ENCODE measurements at places on chromosomes 16 and 17. TPM values are rescaled to one million over a fixed set of nuclear protein-coding genes. Genes with fewer than 3 reads are reported as not detected.

OSGIN1 gene
- total RNA-seq, result 0.56 TPM

OR1A1 gene
- not detected for total RNA-seq

GRCh38 chr17:47915776-47916398, 19.9 kb downstream of the SP2 start:
- H3K36me3 ChIP-seq, result peaks cover 34% of the 10 kb centered on the region
- no peaks in the 10 kb centered on the region for H3K4me1 ChIP-seq
- no peaks in the 10 kb centered on the region for H3K27me3 ChIP-seq
- H3K27ac ChIP-seq, result no peak overlapping the region
- no peak overlapping the region for H3K4me3 ChIP-seq
- DNase-seq, result no peak

GRCh38 chr16:893360-893759, 77.4 kb downstream of the LMF1 start:
- no peak overlapping the region for H3K4me3 ChIP-seq
- peaks cover 14% of the 10 kb centered on the region for H3K36me3 ChIP-seq
- no peak for DNase-seq
- H3K27ac ChIP-seq, result no peak overlapping the region
- no peaks in the 10 kb centered on the region for H3K4me1 ChIP-seq

DNA sequence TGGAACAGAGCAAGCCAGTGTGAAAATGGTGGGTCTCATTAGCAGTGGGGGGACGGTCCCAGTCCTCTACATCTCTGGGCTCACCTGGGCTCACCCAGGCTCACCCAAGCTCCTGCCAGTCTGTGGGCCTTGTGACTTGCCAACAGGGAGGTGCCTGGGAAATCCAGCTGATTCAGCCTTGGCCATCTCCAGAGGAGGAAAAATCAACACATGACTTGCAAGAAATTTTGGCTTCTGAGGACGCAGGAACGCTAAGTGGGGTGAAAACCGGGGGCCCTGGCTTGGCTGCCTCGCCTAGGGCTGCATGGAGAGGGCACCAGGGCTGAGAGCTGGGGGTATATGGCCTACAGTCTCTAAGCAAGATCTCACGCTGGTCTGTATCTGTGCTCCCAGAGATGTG, 47.7 kb downstream of the VAC14 start:
- H3K4me3 ChIP-seq, result no peak overlapping the region
- H3K36me3 ChIP-seq, result peaks cover 8% of the 10 kb centered on the region
- no peaks in the 10 kb centered on the region for H3K27me3 ChIP-seq
- peaks cover 4% of the 10 kb centered on the region for H3K4me1 ChIP-seq
- DNase-seq, result no peak

DNA sequence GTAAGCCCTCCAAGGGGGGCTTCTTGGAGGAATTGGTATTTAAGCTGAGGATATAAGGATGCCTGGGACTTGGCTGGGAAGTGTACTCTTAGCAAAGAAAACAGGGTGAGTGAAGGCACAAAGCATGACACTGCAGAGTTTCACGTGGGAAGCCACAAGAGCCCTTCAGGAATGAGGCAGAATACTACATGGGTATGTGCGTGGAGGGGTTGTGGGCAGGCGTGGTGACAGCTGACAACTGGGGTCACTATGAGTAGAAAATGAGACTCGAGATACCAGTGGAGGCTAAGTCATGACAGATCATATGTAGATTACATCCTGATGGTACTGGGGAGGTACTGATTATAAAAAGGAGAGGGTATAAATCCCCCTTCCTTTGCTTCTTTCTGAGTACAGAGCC, 78.1 kb upstream of the XYLT1 start:
- H3K4me1 ChIP-seq, result no peaks in the 10 kb centered on the region
- no peak overlapping the region for H3K4me3 ChIP-seq
- DNase-seq, result no peak
- no peaks in the 10 kb centered on the region for H3K27me3 ChIP-seq
- H3K27ac ChIP-seq, result no peak overlapping the region
- no peaks in the 10 kb centered on the region for H3K36me3 ChIP-seq

YPEL3 gene
- 258 TPM for total RNA-seq

RHBDL1 gene
- total RNA-seq, result 3.6 TPM

DNA sequence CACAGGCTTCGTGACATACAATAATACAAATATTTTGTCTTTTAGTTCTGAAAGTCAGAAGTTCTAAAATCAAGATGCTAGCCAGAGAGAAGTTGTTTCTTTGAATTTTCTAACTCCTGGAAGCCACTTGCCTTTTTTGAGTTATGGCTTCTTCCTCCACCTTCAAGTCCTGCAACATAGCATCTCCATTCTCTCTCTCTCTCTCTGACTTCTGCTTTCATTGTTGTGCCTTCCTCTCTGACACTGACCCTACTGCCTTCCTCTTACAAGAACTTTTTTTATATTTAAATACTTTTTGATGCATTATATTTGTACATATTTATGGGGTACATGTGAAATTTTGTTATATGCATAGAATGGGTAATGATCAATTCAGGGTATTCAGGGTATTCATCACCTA, 205.9 kb downstream of the MAP2K6 start:
- H3K36me3 ChIP-seq, result no peaks in the 10 kb centered on the region
- no peak overlapping the region for H3K4me3 ChIP-seq

GRCh38 chr17:70292366-70292765, 123.0 kb downstream of the KCNJ2 start:
- H3K4me1 ChIP-seq, result no peaks in the 10 kb centered on the region
- H3K27me3 ChIP-seq, result no peaks in the 10 kb centered on the region
- no peak overlapping the region for H3K4me3 ChIP-seq
- no peak overlapping the region for H3K27ac ChIP-seq
- DNase-seq, result no peak
- no peaks in the 10 kb centered on the region for H3K36me3 ChIP-seq

DNA sequence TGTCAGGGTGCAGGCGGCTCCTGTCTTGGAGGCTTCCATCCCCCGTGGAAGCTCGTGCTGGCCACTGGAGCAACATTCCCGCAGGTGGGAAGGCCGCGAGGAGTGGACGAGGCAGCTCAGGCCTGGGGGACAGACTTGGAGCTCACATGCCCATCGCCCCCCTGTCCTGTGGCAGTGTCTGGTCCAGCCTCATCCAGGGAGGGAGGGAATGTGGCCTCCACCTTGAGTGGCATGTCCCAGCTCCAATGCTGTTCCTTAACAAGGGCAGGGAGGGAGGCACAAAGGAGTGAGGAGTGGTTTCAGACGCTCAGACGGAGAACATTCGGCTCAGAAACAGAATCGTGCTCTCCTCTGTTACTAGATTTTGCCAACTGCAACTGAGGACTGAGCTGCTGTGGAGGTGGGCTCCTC, 159.4 kb upstream of the CHMP6 start:
- peak overlapping the region; percentile 56 for H3K4me3 ChIP-seq
- H3K27ac ChIP-seq, result peak overlapping the region; percentile 82
- H3K36me3 ChIP-seq, result peaks cover 5% of the 10 kb centered on the region
- H3K4me1 ChIP-seq, result peaks cover 9% of the 10 kb centered on the region
- H3K27me3 ChIP-seq, result no peaks in the 10 kb centered on the region
- DNase-seq, result no peak

GRCh38 chr17:81414756-81415516, 19.7 kb downstream of the BAHCC1 start:
- no peaks in the 10 kb centered on the region for H3K27me3 ChIP-seq
- H3K36me3 ChIP-seq, result no peaks in the 10 kb centered on the region
- no peak for DNase-seq
- H3K4me3 ChIP-seq, result no peak overlapping the region
- peaks cover 35% of the 10 kb centered on the region for H3K4me1 ChIP-seq

KRTAP2-1 gene
- not detected for total RNA-seq

LRRC36 gene
- total RNA-seq, result not detected

- H3K27me3 ChIP-seq, result no peaks in the 10 kb centered on the region
- H3K36me3 ChIP-seq, result no peaks in the 10 kb centered on the region
- H3K4me1 ChIP-seq, result no peaks in the 10 kb centered on the region
- H3K27ac ChIP-seq, result no peak overlapping the region
- no peak for DNase-seq
- no peak overlapping the region for H3K4me3 ChIP-seq
Observed at GRCh38 chr17:10380631-10381408, 8.0 kb upstream of the MYH13 start.

EPOP gene
- total RNA-seq, result 0.92 TPM
